Astrocyte of the cerebellum (primary cell): ENCODE measurements at places on chromosomes 11 and 22.

DNA sequence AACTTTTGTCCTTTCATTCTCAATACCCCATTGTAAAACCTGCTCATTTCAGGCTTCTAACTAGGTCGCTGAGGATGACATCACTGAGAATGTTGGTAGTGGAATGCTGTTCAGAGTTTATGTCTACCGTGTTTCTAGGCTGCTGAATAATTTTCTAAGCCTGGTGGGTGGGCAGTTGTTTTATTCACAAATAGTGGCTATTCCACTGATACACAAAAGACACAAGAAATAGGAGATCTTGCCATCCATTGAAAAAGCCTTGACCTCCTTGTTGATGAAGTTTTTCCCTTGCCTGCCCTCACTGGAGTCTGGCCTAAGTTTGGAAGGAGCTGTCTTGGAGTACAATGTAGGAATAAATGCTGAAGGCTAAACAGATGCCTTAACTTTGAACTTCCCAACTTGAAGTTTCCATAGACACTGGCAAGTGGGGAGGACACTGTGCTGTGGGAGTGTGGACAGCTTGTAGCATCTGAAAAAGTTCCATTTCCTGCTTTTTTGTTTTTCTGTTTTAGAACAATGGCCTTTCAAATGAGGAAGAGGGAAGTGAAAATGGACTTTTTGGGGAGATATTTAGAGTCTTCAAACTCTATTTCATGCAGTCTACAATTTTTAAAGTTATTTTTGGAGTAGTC is 59.2 kb downstream of the TRIM44 start:
- DNase-seq: no peak

GRCh38 chr11:34600339-34601084 is 20.4 kb upstream of the EHF start:
- DNase-seq: no peak

DNA sequence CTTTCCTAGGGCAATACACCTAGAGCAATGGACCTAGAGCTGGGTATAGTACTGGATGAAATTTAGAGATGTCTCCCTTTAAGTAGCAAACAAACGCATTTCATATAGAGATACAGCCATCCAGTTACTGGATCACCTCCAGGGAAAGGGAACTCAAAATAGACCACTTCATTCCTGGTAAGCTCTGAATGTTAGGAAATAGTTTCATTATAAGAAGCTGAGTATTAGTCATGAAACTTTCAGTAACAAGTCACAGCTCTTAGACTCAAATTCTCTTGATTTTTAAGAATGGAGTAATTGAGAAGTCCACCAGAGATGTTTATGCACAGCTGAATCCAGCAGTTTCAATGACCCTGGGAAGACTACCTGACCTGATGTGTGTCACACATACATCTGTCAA is 221.9 kb downstream of the FAM76B start:
- DNase-seq: no peak

- DNase-seq: no peak
Measured at GRCh38 chr11:65246506-65246905, 15.3 kb upstream of the POLA2 start.

DNA sequence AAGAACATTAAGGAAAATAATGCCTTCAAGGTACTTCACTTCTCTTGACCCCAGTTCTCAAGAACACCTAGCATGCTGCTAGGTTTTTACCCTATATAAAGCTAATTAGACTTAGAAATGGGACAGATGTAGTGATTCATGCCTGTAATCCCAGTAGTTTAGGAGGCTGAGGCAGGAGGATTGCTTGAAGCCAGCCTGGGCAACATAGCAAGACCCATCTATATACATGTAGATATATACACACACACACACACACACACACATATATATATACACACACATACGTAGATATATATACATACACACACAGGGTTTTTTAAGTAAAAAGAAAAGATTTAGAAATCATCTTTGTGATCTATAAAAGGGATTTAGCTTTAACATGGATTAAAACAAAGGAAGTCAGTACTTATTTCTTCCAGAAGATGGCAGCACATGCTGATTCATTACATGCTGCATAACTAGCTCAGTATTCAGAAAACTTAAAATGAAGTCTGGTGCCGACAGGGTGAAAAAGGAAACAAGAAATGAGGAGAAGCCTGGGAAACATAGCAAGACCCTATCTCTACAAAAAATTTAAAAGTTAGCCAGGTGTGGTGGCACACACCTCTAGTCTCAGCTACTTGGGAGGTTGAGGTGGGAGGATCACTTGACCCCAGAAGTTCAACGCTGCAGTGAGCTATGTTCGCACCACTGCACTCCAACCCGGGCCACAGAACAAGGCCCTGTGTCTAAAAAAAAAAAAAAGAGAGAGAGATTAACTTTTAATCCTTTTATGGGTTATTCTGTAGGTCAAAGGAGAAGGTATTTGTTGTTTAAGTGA is 28.5 kb upstream of the RBX1 start:
- DNase-seq: peak; percentile 59

DNA sequence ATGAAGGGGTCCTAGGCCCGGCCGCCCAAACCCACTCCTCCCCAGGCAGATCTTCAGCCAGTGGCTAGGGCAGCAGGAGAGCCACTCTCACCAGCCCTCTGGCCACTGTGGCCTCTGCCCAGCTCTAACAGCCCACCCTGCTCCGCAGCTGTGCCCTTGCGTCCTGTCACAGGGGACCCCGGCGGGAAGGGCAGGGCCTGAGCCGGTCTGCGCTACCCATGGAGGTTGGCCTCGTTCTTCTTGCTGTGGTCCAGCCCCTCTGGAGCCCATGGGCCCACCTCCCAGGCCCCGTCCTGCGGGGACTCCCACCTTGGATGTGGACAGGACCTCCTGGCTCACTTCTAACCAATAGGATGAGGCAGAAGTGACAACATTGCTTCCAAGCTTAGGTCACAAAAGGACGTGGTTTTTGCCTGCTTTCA is 38.3 kb upstream of the TH start:
- no peak for DNase-seq
